ENCODE measurements at places on chromosomes 2 and 18. TPM values are rescaled to one million over a fixed set of nuclear protein-coding genes. Genes with fewer than 3 reads are reported as not detected.

CABLES1 gene
- total RNA-seq = 4.9 TPM

WNT6 gene
- total RNA-seq = 2.1 TPM

BOLL gene
- not detected for total RNA-seq

RGPD8 gene
- 19.0 TPM for total RNA-seq

DSC3 gene
- total RNA-seq = 0.18 TPM

Data from right cardiac atrium (tissue), 5 donors.